Natural killer cell treated with Interleukin-12 subunit alpha and Interleukin-12 subunit beta and Interleukin-15 and Interleukin-18, amount 100 ng/mL, for 72 hours (primary cell): ENCODE measurements at places on chromosomes 4 and X. TPM values are rescaled to one million over a fixed set of nuclear protein-coding genes. Genes with fewer than 3 reads are reported as not detected.

Gene ETDB
- total RNA-seq: not detected

Gene MAGEA4
- not detected for total RNA-seq

DNA sequence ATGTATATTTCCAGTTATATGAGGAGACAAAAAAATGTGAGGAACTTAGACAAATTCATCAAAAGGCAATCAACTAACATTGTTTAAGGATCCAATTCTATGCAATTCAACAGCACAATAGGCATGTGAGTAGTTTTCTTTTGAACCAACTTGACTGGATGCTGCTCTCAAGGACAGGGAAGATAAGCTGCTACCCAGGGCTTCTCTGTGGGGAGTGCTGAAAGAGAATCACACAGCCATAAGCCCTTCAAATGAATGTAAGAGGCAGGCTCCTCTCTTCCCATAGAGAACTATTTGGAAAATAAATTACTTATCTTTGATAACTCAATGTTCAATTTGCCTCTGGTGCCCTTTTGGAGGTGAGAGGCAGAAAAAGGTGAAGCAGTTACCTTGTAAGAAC lies 1413.6 kb downstream of the PCDH7 start:
- H3K27me3 ChIP-seq: no peaks in the 10 kb centered on the region
- no peaks in the 10 kb centered on the region for H3K36me3 ChIP-seq
- no peak overlapping the region for H3K4me3 ChIP-seq
- H3K27ac ChIP-seq: no peak overlapping the region

DNA sequence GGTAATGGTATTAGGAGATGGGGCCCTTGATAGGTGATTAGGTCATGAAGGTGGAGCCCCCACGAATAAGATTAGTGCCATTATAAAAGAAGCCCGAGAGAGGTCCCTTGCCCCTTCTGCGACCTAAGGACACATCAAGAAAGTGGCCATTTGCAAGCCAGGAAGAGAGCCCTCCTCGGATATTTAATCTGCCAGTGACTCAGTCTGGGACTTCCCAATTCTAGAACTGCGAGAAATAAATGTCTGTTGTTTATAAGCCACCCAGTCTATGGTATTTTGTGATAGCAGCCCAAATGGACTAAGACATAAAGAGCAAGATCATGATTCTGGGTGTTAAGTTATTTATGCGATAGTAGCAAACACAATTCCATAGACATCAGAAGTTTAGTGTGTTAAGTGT lies 192.2 kb downstream of the LDB2 start:
- no peaks in the 10 kb centered on the region for H3K4me1 ChIP-seq
- no peak for DNase-seq
- H3K4me3 ChIP-seq: no peak overlapping the region
- H3K27me3 ChIP-seq: peaks cover 4% of the 10 kb centered on the region
- H3K27ac ChIP-seq: no peak overlapping the region
- H3K36me3 ChIP-seq: no peaks in the 10 kb centered on the region

DNA sequence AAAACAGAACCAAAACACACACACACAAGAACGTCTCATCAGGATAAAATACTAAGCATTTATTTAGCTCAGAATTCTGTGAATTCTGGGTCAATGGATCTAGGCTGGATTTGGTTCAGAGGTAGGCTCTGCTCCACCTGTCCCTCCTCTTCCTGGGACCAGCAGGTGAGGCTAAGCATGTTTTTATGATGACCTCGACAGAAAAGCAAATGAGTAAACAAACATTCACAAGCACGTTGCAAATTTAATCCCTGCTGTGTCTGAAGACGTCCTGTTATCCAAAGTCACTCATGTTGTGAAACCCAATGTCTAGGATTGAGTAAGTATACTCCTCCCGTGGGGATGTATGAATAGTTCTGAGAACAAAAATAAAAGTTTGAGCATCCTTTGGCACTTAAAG lies 371.4 kb upstream of the TECRL start:
- no peaks in the 10 kb centered on the region for H3K4me1 ChIP-seq
- H3K27me3 ChIP-seq: no peaks in the 10 kb centered on the region
- DNase-seq: no peak
- H3K4me3 ChIP-seq: no peak overlapping the region
- no peak overlapping the region for H3K27ac ChIP-seq

DNA sequence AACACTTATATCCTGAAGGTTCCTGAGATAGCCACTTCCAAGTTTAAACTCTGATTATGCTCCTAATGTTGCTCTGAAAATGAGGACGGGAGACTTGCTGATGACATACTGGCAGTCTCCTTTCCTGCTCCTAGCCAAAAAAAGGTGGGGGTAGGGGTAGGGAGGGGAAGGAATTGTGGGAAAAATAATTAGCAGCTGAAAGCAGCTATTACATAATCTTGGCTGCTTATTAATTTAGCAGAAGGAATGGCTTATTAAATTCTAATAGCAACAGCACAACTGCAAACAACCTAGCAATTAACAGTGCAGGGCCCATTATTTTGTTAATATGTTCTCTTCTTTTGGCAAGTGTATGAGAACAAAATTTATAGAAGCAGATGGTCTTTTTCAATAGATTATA lies 2.0 kb upstream of the AP1S2 start:
- H3K36me3 ChIP-seq: no peaks in the 10 kb centered on the region
- peaks cover 6% of the 10 kb centered on the region for H3K4me1 ChIP-seq
- peak overlapping the region; percentile 17 for H3K27ac ChIP-seq
- H3K27me3 ChIP-seq: peaks cover 10% of the 10 kb centered on the region
- no peak for DNase-seq

GRCh38 chr4:147096667-147097604 lies 151.3 kb upstream of the TTC29 start:
- peaks cover 11% of the 10 kb centered on the region for H3K27me3 ChIP-seq
- no peak for DNase-seq
- H3K4me1 ChIP-seq: no peaks in the 10 kb centered on the region
- no peak overlapping the region for H3K27ac ChIP-seq
- no peaks in the 10 kb centered on the region for H3K36me3 ChIP-seq
- no peak overlapping the region for H3K4me3 ChIP-seq

GRCh38 chr4:8067274-8067936 lies 91.2 kb downstream of the ABLIM2 start:
- H3K4me3 ChIP-seq: no peak overlapping the region
- no peaks in the 10 kb centered on the region for H3K4me1 ChIP-seq
